ENCODE measurements at places on chromosomes 3 and 15. TPM values are rescaled to one million over a fixed set of nuclear protein-coding genes. Genes with fewer than 3 reads are reported as not detected.

NR2E3 gene
- not detected for total RNA-seq

AMT gene
- total RNA-seq: 2.4 TPM

UPK1B gene
- not detected for total RNA-seq

CRYGS gene
- total RNA-seq: 1.7 TPM

MAP6D1 gene
- 1.5 TPM for total RNA-seq

NUP210 gene
- 150 TPM for total RNA-seq

EOMES gene
- 5.5 TPM for total RNA-seq

SCAANT1 gene
- total RNA-seq: 1.7 TPM

GPR15 gene
- total RNA-seq: 105 TPM

XIRP1 gene
- 0.40 TPM for total RNA-seq

VWA5B2 gene
- not detected for total RNA-seq

Data from GM12878 (cell line).